ENCODE measurements at places on chromosomes 7 and 10.

DNA sequence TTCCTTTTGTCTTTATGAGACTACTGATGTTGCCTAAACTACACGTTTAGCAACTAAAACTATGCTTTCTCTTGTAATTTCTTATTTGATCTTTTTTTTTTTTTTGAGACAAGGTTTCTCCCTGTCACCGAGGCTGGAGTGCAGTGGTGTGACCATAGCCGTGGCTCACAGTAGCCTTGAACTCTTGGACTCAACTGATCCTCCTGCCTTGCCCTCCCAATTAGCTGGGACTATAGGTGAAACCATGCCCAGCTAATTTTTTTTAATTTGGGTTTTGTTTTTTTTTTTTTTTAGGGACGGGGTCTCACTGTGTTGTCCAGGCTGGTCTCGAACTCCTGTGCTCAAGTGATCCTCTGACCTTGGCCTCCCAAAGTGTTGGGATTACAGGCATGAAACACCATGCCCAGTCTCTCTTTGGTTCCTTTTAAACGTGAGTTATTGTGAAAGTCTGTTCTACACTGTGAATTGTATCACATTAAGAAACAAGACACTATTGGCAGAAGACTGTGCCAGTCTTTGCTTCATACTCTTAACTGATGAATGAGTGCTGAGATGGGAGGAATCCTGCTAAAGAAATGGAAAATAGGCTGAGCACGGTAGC lies 6.4 kb downstream of the TMEM248 start:
- no peak for DNase-seq

- DNase-seq: no peak
Measured at GRCh38 chr7:20479706-20480105, 135.8 kb upstream of the ABCB5 start.

DNA sequence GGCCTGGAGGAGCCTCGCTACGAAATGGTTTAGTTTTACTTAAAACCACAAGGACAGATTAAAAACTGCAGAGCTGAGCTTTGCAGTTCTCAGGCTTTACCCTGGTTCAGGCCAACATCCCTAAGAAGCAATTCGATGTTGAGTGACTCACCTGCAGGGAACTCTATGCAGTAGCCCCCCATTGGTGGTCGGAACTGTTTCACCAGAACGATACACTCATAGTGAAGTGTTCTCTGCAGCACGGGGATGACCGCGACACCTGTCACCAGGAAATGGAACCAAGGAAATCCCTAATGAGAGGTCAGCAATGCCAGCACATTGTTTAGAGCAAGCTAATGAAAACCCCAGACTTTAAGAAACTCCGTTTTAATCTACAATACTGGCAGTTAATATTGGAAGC lies 18.0 kb downstream of the NUDT5 start:
- no peak for DNase-seq

DNA sequence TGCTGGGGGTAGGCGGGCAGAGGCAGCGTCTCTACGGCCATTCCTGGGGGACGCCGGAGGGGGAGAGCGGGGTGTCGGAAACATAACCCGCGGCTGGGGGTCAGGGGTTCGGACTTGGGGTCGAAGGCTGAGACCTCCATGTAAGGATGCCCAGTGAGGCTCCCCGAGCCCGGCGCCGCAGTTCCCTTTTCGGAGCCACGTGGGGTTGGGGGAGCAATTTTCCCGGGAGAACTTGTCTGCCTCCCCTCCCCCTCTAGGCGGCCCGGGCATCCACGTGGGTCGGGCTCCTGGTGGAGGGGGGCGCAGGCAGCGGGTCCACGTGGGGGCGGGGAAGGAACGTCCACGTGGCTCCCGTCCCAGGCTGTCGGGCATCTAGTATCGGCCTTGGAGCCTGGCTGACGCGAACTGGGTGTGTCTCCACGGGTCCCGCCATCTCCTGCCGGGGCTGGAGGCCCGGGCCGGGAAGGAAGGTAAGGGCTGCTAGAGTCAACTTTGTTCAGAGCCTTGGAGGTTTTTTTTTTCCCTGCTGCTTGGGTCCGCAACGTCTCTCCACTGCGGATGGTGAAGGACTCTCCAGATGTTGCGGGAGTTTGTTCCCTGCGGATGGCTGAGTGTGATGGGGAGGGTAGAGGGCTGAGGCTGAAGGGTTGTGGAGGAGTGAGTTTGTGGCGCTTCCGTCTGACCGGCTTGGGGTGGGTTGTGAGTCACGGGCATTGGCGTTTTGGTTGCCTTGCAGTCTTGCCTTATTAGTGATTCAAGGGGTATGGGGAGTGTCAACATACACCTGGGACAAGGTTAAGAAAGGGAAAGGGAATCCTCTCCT lies 744 bp downstream of the PPRC1 start:
- DNase-seq: no peak

DNA sequence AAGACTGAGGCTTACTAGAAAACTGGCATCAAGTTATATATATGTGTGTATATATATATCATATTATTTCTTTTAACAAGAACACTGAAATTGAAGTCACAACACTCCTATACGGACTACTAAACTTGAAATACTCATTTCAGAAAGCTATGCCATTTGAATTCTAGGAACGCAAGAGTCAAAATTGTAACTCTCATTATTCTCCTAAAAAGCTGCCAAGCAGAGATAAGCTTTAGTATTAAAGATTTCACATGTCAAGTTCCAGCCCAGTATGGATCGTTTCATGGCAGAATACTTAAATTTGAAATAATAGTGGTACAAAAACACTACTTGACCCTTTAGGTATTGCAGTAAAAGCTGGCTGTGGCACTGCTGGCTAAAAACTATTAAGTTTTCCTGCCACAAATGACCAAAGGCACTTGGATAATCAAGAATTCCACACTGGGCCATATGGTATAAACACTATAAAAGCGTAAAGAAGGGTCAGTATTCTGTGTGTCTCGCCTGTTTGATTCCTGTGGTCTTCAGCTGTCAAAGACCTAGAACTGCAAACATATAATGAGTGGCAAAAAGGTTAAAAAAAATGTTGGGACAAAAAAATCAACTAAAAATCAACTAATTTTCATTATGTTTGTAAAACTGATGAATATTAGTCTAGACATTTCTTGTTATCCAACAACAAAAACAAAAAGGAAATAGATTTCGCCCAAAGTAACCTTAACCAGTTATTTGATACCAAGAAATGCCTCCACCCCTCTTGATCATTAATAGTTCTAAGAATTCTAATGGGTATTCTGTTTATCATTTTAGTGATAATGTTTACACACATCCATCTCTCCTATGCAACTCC lies 2.4 kb downstream of the CCDC71L start:
- no peak for DNase-seq

GRCh38 chr10:3702056-3702546 lies 82.9 kb downstream of the KLF6 start:
- no peak for DNase-seq

DNA sequence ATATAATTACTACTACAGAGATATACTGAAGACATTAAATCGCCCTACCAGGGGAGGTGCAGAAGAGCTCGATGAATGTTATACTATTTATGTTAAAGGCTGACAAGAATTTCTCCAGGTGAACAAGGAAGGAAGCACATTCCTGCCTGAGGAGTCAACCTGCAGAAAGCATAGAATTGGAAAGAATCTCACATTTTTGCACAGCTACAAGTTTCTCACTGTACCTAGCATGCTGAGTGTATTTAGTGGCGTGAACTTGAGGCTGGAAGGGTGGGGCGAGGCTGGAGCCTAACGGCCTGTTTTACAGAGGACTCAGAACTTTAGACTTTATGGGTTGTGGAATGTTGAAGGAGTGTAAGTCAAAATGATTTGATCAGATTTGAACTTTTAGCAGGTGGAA lies 373.6 kb upstream of the LRGUK start:
- no peak for DNase-seq

DNA sequence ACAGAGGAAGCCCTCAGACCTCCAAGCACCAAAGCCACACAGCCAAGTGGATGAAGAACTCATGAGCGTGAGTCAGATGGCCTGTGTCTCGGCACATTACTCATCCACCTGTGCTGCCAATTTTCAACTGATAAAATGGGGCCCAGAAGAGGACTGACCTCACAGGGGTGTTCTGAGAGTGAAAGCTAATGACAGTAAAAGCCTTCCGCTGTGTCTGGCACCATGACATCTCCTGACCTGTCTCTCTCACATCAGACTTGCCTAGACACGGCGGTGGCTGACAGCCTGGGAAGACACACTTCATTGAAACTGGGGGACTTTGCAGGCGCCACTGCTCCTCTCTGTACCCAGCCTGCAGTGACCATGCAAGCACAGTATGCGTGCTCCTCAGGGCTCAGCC lies 8.3 kb upstream of the SLC18A3 start:
- no peak for DNase-seq

GRCh38 chr10:20593649-20594048 lies 303.5 kb downstream of the NEBL start:
- no peak for DNase-seq
